ENCODE measurements at places on chromosomes 5 and 9. TPM values are rescaled to one million over a fixed set of nuclear protein-coding genes. Genes with fewer than 3 reads are reported as not detected.

GRCh38 chr5:176458904-176459561 lies 10.8 kb downstream of the FAF2 start:
- H3K27me3 ChIP-seq = no peaks in the 10 kb centered on the region
- H3K27ac ChIP-seq = no peak overlapping the region
- peaks cover 25% of the 10 kb centered on the region for H3K36me3 ChIP-seq
- H3K4me3 ChIP-seq = no peak overlapping the region
- peaks cover 12% of the 10 kb centered on the region for H3K4me1 ChIP-seq

- no peak for DNase-seq
- H3K27ac ChIP-seq = no peak overlapping the region
- no peaks in the 10 kb centered on the region for H3K36me3 ChIP-seq
- no peaks in the 10 kb centered on the region for H3K4me1 ChIP-seq
Measured at GRCh38 chr5:106269252-106269843, 1401.4 kb downstream of the EFNA5 start.

- no peak for DNase-seq
- H3K4me1 ChIP-seq = peaks cover 88% of the 10 kb centered on the region
- H3K27me3 ChIP-seq = no peaks in the 10 kb centered on the region
- H3K36me3 ChIP-seq = peaks cover 59% of the 10 kb centered on the region
Measured at GRCh38 chr5:80184235-80185023, 71.4 kb downstream of the SERINC5 start.

GRCh38 chr5:180067986-180068385 lies 3.6 kb downstream of the RNF130 start:
- no peak for DNase-seq
- no peak overlapping the region for H3K4me3 ChIP-seq
- no peak overlapping the region for H3K27ac ChIP-seq

DNA sequence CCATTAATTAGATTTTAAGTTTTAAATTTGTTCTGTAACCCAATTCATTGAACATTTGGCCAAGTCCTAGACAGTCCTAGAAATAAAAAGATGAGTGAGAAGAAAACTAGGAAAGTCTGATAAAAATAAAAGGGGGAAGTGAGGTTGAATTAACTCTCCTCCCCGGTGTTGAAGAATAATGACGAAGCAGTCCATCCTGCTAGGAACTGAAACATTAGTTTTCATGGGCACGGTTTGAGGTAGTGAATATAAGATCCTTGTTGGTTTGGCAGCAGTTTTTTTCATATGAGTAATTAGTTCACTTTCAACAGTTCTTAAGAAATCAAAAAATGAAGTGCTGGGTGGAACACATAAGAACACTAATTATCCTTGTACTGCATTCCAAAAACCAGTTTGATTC lies 103.1 kb downstream of the MTREX start:
- DNase-seq = no peak
- H3K27me3 ChIP-seq = no peaks in the 10 kb centered on the region
- H3K36me3 ChIP-seq = peaks cover 36% of the 10 kb centered on the region
- no peak overlapping the region for H3K27ac ChIP-seq

- no peaks in the 10 kb centered on the region for H3K36me3 ChIP-seq
- no peak overlapping the region for H3K4me3 ChIP-seq
- DNase-seq = no peak
- no peak overlapping the region for H3K27ac ChIP-seq
- no peaks in the 10 kb centered on the region for H3K27me3 ChIP-seq
Measured at GRCh38 chr9:104787306-104788015, 23.5 kb downstream of the NIPSNAP3B start.

DNA sequence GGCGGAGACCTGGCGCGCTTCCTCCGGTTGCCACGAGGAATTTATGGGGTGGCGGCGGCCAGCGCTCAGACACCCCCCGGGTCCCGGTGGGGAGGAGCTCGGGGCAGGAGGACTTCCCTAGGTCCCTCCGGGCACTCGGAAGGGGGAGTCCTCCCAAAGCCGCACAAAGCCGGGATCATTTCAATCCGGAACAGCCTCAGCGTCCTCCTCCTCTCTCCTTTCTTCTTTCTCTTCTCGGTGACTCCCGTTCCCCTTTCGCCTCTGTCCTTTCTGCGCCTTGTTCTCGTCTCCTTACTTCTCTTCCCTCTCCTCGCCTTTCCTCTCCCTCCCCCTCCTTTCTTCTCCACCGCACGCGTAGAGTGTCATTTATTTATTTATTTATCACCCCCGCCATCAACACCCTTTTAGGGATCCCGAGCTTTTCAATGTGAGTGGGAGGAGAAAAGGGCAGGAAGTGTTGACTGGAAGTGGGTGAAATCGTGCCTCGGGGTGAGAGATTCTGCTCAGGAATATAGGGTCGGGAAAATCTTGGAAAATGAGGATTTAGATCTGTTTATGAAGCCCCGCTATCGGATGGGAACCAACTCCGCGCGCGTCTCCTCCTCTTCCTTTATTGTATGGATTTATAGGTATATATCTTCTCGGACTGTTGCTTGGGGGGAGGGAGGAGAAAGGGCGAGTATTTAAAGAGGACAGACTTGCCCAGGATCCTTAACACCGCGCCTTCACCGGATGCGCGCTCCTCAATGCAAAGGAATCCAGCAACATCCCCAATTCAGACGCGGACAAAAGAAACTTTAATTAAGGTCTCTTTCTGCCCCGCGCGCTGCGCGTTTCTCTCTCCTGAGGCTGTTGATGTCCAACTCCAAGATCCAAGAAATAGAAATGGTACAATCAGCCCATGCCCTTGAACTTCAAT lies 2.0 kb upstream of the ZNF462 start:
- no peak for DNase-seq
- H3K4me3 ChIP-seq = no peak overlapping the region
- peaks cover 4% of the 10 kb centered on the region for H3K4me1 ChIP-seq
- H3K36me3 ChIP-seq = peaks cover 14% of the 10 kb centered on the region
- no peak overlapping the region for H3K27ac ChIP-seq

- no peak for DNase-seq
- H3K4me1 ChIP-seq = no peaks in the 10 kb centered on the region
- H3K27me3 ChIP-seq = no peaks in the 10 kb centered on the region
- H3K4me3 ChIP-seq = no peak overlapping the region
- H3K27ac ChIP-seq = no peak overlapping the region
Measured at GRCh38 chr5:122121479-122122465, 7.6 kb upstream of the ZNF474 start.

The BARHL1 gene
- total RNA-seq = not detected

The DRD1 gene
- total RNA-seq = not detected

The CCNO gene
- total RNA-seq = 0.15 TPM

The LHX3 gene
- total RNA-seq = not detected

The NEUROG1 gene
- not detected for total RNA-seq

The MSX2 gene
- total RNA-seq = not detected
